GM06990 (cell line): ENCODE measurements at places on chromosomes 12 and 14.

DNA sequence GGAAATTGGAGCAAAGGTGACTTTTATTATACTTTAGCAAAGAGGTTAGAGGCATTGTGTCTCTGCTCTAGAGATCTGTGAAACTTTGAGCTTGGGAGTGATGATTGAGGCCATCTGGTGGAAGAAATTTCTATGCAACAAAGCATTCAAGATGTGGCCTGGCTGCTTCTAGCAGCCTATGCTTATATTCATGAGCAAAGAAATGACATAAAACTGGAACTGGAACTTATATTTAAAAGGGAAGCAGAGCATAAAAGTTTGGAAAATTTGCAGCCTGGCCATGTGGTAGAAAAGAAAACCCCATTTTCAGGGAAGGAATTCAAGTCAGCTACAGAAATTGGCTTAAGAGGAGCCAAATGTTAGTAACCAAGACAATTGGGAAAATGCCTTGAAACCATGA lies 70.4 kb downstream of the SDR9C7 start:
- DNase-seq: no peak

DNA sequence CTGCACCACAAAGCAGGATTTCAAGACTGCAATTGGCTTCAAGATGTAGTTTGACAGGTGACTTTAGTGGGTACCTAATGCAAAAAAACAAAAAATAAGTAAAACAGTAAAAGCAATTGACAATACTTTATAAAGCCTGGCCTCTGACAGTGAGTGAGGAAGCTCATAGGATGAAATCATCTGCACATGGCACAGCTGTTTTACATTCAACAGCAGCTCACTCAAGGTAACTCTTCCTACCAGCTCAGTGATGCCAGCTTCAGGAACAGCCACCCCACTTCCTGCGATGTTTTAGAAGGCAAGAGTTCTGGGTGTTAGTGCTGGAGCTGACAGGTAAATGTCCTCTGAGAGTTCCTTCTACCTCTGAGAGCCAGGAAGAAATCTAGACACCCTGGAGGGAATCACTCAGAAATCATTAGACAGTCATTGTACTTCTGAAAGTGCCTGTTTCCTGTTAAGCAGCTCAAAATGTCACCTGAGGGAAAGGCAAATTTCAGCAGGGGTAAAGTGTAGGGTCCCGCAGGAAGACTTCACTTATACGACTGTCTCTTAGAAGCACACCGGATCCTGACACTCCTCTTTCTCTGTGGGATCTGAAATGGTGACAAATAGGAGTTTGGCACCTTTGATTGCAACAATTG lies 99.9 kb downstream of the FOXN3 start:
- no peak for DNase-seq

DNA sequence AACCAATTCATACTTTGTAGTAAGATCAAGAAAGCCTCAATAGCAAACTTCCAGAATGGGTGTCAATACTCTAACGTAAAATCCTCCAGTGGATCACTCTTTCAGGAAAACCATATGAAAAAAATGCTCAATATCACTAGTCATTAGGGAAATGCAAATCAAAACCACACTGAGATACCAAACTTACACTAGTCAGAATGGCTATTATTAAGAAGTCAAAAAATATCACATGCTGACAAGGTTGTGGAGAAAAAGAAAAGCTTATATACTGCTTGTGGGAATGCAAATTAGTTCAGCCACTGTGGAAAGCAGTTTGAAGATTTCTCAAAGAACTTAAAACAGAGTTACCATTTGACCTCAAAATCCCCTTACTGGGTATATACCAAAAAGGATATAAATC lies 49.5 kb upstream of the ATXN7L3B start:
- no peak for DNase-seq

- no peak for DNase-seq
Measured at GRCh38 chr14:100662879-100663760, 63.6 kb upstream of the DLK1 start.

- DNase-seq: no peak
Measured at GRCh38 chr12:50617657-50618056, 112.9 kb downstream of the DIP2B start.

DNA sequence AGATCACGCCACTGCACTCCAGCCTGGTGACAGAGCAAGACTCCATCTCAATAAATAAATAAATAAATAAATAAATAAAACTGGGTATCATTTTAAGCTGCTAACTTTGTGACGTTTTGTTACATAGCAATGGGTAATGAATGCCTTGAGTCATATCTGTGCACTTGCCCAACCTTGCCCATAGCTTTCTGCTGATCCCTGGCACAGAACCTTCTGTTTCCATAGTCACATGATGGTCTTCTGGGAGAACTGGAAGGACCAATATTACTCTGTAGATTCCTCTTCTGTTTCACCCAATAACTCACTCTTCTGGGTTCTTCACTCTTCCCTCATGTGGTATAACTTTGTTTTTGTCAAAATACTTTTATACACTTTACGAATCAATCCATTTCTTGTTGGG lies 140.8 kb downstream of the SCARB1 start:
- no peak for DNase-seq

DNA sequence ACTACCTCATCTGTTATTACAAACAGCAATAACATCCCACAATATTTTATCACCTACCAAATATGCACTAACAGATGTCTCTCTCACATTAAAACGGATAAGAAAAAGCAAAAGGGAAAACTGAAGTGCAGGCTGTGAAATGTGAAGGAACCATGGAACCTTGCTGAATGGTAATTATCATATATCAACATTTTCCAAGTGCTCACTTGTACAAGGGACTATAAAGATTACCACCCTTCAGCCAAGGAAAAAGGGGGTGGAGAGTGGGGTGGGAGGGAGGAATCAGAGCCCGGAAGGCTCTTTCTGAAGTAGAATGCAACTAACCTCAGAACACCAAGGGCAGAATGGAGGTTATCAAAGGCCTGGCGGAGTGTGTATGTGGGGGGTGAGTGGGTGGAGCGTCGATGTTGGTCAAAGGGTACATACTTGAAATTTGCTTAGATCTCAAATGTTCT lies 1.2 kb downstream of the SNX6 start:
- DNase-seq: no peak

DNA sequence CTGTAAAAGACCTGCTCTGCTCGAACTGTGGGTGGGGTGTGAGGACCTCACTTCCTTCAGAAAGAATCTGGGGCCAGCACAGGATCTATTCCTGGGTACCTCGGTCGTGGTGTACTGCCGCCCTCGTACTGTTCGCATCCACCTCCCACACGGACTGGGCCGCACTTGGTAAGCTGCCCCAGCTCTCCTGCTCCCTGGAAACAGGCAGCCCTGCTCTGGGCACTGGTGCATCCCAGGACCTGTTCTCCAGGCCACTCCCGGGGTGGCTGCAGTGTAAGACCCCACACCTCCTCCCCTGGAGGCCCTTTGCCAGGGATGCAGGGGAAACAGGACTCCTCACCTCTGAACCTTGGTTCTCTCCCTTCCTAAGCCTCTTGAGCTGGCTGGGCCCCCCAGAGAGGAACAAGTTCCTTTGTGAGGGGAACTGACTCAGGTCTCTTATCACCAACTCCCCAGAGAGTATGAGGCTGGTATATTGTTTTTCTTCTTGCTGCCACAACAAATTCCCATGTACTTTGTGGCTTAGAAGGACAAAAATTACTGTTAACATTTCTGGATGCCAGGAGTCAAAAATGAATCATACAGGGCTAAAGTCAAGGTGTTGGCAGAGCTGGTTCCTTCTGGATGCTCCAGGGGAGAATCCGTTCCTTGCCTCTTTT lies 276.5 kb downstream of the NUAK1 start:
- DNase-seq: no peak

- peak; percentile 31 for DNase-seq
Measured at GRCh38 chr12:116736962-116737773, 701 bp downstream of the SPRING1 start.

- no peak for DNase-seq
Measured at GRCh38 chr12:51941011-51941581, 10.4 kb upstream of the ACVR1B start.

- DNase-seq: no peak
Measured at GRCh38 chr14:69694730-69695281, 72.1 kb upstream of the SRSF5 start.

DNA sequence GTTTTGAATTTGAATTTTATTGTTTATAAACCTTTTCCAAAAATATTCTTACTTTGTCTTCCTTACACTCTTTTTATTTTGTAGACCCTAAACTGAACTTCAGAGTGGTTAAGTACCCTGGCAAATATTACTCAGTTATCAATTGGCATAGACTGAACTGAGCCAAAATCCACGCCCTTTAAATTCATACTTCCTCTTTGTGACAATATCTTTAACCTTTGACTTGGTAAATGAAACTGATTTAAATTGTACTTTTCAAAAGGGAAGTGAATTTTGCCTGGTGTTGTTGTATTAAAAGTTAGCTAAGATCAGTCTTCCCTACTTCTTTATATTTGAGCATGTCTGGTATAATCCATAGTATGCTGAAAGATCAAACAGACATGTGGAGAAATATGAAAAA lies 184.3 kb upstream of the USP15 start:
- no peak for DNase-seq

DNA sequence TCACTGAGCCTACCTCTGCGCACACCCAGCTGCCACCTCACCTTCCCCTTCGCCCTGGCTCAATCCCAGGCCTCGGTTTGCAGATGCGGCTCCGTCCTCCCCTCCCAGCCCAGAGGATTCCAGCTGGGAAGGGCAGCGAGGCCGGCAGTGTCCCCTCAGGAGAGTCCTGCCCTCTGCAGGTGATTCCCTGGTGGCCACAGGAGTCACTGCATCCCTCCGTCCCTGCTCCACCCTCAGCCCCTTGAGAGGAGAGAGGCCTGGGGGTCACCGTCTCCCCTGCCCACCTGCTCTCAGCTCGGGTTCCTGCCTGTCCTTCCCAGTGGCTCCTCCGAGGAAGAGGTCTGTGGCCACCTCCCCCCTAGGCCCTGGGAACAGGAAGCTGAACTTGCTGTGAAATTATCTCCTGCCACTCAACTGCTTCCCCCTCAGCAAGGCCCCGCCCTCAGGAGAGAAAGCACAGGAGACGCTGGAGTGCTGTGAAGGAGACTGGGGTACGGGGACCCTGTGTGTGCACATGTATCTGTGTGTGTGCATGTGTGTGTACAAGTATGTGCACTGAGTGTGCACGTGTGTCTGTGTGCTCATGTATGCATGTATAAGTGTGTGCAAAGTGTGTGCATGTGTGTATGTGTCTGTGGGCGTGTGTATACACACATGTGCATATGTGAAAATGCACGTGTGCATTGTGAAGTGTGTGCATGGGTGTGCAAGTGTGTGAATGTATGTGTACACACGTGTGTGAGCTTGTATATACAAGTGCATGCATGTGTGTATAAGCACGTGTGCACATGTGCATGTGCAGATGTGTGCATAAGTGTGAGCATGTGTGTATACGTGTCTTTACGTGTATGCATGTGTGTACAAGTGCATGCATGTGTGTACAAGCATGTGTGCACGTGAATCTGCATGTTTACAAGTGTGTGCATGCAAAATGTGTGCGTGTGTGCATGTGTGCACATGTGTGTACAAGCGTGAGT lies 13.2 kb upstream of the GALNT9 start:
- no peak for DNase-seq

DNA sequence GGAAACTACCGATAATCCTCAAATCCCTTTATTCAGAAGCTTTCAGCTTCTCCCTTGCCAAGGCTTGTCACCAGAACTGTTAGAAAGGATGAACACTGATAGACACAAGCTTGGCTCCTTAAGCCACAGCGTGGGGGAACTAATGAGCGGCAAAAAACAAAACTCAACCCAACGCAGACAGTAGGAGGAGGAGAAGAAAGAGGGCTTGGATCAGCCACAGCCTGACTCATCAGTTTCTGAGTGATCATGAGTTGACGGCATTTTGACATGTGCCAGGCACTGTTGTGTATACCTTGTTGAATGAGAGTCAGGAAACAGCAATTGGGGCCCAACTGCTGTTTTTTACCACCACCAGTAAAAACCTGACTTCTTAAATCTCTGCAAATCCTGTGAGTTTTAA lies 23.7 kb downstream of the PLXNC1 start:
- DNase-seq: no peak

DNA sequence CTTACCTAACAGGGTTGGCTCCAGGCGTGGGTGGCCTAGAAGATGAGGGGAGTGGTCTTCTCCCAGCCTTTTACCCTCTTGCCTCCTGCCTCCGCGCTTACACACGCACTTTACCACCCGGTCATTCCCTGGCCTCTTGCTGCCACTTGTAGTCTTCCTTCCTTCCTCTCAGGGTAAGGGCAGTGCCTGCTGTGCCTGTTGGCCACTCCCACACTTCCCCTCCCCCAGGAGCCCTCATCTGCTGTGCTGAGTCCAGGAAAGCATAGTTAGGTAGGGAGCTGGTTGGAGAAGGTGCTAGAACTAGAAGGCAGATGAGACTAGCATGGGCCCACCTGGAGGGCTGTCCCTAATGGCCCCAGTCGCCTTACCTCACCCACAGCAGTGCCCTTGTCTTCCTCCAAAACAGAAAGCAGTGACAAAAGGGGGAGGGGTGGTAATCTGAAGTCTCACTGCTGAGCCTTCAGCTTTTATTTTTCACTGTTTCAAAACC lies 54.3 kb upstream of the SRSF5 start:
- no peak for DNase-seq
